Kidney (tissue), 22 donors: ENCODE measurements at places on chromosomes 1 and 21. TPM values are rescaled to one million over a fixed set of nuclear protein-coding genes. Genes with fewer than 3 reads are reported as not detected.

Gene HES2
- 1.3 TPM for total RNA-seq

Gene CDC42SE1
- 107 TPM for total RNA-seq

Gene RAB7B
- total RNA-seq, result 2.0 TPM

Gene FNDC5
- 0.35 TPM for total RNA-seq

Gene HSPA6
- total RNA-seq, result 5.5 TPM

Gene KIAA1614
- total RNA-seq, result 12.3 TPM

Gene SPATA1
- total RNA-seq, result 2.5 TPM

Gene MAP3K21
- total RNA-seq, result 21.6 TPM

Gene RCAN3
- 27.1 TPM for total RNA-seq

Gene RNU5D-1
- not detected for total RNA-seq

Gene PGBD2
- total RNA-seq, result 6.9 TPM

Gene AGPAT3
- 86.2 TPM for total RNA-seq

Gene SPAG17
- total RNA-seq, result 10.4 TPM

Gene CA6
- total RNA-seq, result not detected

DNA sequence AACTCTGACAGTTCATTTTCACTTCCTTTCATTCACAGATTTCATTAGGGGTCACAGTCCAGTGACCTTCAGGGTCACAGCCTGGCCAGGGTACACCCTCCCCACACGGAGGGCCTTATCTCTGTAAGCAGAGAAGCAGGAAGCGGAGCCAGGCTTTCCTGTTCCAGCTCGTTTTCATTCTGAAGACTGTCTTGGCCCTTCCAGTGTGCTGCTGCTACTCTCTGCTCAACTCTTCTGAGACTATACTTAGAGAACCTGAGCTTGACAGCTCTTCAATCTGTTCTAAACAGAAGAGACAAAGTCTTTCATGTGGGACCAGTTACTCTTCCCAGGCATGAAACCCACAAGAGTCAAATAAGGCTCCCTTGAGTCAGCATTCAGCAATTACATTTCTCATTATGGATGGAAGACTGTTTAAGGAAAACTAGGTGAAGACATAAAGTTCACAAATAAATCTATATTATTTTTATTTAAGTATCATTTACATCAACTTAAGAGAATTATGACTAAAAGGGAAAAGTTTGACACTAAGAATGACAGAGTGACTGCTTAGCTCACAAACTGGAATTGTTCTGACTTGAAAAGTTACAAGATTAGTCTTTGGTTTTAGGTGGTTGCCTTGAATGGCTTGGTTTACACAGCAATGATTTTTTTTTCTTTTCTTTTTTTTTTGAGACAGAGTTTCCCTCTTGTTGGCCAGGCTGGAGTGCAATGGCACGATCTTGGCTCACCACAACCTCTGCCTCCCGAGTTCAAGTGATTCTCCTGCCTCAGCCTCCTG lies 4.8 kb upstream of the TDRD10 start:
- no peaks in the 10 kb centered on the region for H3K4me1 ChIP-seq
- no peak overlapping the region for H3K4me3 ChIP-seq
- no peaks in the 10 kb centered on the region for H3K36me3 ChIP-seq
- peak; percentile 18 for DNase-seq

DNA sequence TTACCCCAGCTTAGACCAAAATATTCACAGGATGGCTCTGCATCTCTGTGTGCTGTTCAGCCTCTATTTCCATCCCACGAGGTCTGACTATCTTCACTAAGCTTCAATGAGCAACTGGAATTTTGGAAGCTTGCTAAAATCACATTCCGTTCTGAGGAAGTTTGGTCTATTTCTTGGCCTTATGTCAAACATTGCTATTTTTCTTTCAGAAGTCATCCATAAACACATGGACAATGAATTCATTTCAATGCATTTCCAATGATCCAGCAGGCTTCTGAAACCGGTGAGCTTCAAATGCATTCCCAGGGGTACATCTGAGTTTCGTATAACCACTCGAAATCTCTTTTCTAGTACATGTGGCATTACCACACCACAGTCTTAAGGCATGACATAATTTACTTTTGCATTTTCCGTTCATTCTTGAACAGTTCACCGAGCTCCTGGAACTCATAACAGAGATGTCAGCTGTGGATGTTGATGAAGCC lies 294.1 kb upstream of the KAZN start:
- H3K27ac ChIP-seq, result no peak overlapping the region
- H3K4me1 ChIP-seq, result peaks cover 5% of the 10 kb centered on the region
- H3K4me3 ChIP-seq, result no peak overlapping the region
- no peaks in the 10 kb centered on the region for H3K36me3 ChIP-seq
- no peaks in the 10 kb centered on the region for H3K27me3 ChIP-seq

DNA sequence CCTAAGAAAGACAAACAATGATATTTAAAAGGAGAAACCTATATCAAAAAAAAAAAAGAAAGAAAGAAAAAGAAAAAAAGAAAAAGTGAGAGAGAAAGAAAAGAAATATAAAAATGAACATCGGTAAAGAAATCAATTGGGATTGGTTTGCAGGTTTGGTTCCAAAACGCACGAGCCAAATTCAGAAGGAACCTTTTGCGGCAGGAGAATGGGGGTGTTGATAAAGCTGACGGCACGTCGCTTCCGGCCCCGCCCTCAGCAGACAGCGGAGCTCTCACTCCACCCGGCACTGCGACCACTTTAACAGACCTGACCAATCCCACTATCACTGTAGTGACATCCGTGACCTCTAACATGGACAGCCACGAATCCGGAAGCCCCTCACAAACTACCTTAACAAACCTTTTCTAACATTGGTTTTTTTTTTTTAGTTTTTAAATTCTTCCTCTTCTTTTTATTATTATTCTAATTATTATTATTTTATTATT lies 11.7 kb downstream of the LHX9 start:
- H3K27ac ChIP-seq, result no peak overlapping the region
- no peaks in the 10 kb centered on the region for H3K36me3 ChIP-seq
- H3K4me3 ChIP-seq, result no peak overlapping the region
- peaks cover 30% of the 10 kb centered on the region for H3K27me3 ChIP-seq
- H3K4me1 ChIP-seq, result no peaks in the 10 kb centered on the region

GRCh38 chr1:223212441-223212840 lies 69.4 kb upstream of the TLR5 start:
- no peak overlapping the region for H3K27ac ChIP-seq
- H3K4me1 ChIP-seq, result no peaks in the 10 kb centered on the region
- no peaks in the 10 kb centered on the region for H3K36me3 ChIP-seq
- H3K27me3 ChIP-seq, result no peaks in the 10 kb centered on the region

- peaks cover 2% of the 10 kb centered on the region for H3K4me1 ChIP-seq
- H3K36me3 ChIP-seq, result peaks cover 2% of the 10 kb centered on the region
- H3K27me3 ChIP-seq, result no peaks in the 10 kb centered on the region
- no peak for DNase-seq
Observed at GRCh38 chr1:35539073-35539823, 18.0 kb downstream of the KIAA0319L start.

GRCh38 chr1:245500546-245500945 lies 345.8 kb downstream of the KIF26B start:
- no peak overlapping the region for H3K4me3 ChIP-seq
- no peak for DNase-seq
- no peaks in the 10 kb centered on the region for H3K4me1 ChIP-seq
- no peak overlapping the region for H3K27ac ChIP-seq
- H3K27me3 ChIP-seq, result no peaks in the 10 kb centered on the region
- no peaks in the 10 kb centered on the region for H3K36me3 ChIP-seq

- no peaks in the 10 kb centered on the region for H3K4me1 ChIP-seq
- H3K27me3 ChIP-seq, result no peaks in the 10 kb centered on the region
- no peak overlapping the region for H3K27ac ChIP-seq
- H3K4me3 ChIP-seq, result no peak overlapping the region
- DNase-seq, result no peak
Observed at GRCh38 chr1:3049905-3050304, 19.1 kb upstream of the PRDM16 start.

GRCh38 chr1:222974496-222974895 lies 159.7 kb downstream of the DISP1 start:
- no peaks in the 10 kb centered on the region for H3K27me3 ChIP-seq
- no peaks in the 10 kb centered on the region for H3K36me3 ChIP-seq
- no peaks in the 10 kb centered on the region for H3K4me1 ChIP-seq
- H3K4me3 ChIP-seq, result no peak overlapping the region

DNA sequence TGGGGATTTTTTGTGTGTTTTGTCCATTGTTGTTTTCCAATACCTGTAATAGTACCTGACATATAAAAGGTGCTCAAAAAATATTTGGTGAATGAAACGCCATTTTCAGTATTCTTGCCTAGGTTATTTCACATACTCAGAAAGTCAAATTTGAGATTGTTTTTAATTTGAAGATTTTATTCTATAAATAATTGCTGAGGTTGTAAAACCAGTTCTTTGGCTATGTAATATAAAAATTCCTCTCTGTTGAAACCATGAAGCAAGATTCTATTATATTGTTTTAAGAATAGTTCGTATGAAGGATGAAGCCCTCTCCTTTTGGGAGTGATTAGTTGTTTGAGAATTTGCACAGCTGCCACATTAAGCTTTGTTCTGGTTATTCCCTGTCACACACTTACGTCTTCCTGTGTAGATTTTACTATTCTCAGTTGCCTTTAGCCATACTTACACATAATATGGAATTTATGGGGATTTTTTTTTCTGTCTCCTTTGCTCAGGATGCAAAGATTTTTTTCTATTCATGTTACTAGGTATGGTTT lies 60.2 kb upstream of the MPC2 start:
- H3K36me3 ChIP-seq, result no peaks in the 10 kb centered on the region
- no peak overlapping the region for H3K27ac ChIP-seq
- H3K4me3 ChIP-seq, result no peak overlapping the region
- DNase-seq, result no peak
- no peaks in the 10 kb centered on the region for H3K4me1 ChIP-seq
- H3K27me3 ChIP-seq, result no peaks in the 10 kb centered on the region

- no peak overlapping the region for H3K4me3 ChIP-seq
- no peak for DNase-seq
- no peaks in the 10 kb centered on the region for H3K27me3 ChIP-seq
- H3K36me3 ChIP-seq, result peaks cover 11% of the 10 kb centered on the region
- peaks cover 10% of the 10 kb centered on the region for H3K4me1 ChIP-seq
Observed at GRCh38 chr1:16442941-16443340, 2.4 kb downstream of the NECAP2 start.

GRCh38 chr1:229410692-229411433 lies 23.0 kb downstream of the ACTA1 start:
- H3K27ac ChIP-seq, result no peak overlapping the region
- DNase-seq, result peak; percentile 54
- no peaks in the 10 kb centered on the region for H3K4me1 ChIP-seq

- no peak overlapping the region for H3K4me3 ChIP-seq
- H3K27ac ChIP-seq, result no peak overlapping the region
- no peak for DNase-seq
- H3K36me3 ChIP-seq, result no peaks in the 10 kb centered on the region
- no peaks in the 10 kb centered on the region for H3K4me1 ChIP-seq
Observed at GRCh38 chr1:239438891-239439290, 52.5 kb downstream of the CHRM3 start.

DNA sequence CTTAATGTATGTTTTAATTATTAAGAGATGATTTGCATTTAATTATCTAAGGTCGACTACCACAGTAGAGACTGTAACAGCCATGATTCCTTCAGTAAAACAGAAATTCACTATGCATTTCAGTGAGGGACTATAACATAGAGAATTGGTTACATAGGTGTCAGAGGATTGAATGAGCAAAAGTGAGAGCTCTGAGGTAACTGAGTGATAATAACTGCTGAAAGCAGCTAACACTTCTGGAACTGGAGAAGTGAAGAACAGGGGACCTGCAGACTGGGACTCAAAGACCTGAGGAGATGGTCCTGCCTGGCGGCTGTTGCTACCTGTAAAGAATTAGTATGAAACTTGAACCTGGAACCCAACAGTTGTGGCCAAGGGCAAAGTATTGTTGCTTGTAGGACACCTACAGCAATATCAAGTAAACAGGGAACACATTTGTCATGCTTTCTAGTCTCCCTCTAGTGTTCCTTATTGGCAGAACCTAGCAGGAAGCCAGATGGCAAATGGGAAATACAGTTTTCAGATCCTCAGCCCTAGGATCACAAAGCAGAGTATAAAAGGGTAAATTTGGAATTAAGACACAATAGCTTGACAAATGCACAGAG lies 110.6 kb downstream of the HS2ST1 start:
- H3K27me3 ChIP-seq, result no peaks in the 10 kb centered on the region
- no peak for DNase-seq
- H3K4me1 ChIP-seq, result no peaks in the 10 kb centered on the region
- H3K4me3 ChIP-seq, result no peak overlapping the region

- H3K4me3 ChIP-seq, result no peak overlapping the region
- H3K27me3 ChIP-seq, result no peaks in the 10 kb centered on the region
- DNase-seq, result no peak
- no peaks in the 10 kb centered on the region for H3K4me1 ChIP-seq
Observed at GRCh38 chr1:209391792-209392191, 191.7 kb upstream of the CAMK1G start.

- H3K4me3 ChIP-seq, result no peak overlapping the region
- no peaks in the 10 kb centered on the region for H3K36me3 ChIP-seq
- DNase-seq, result no peak
- no peaks in the 10 kb centered on the region for H3K4me1 ChIP-seq
- no peaks in the 10 kb centered on the region for H3K27me3 ChIP-seq
Observed at GRCh38 chr1:167499664-167500101, 18.6 kb downstream of the CD247 start.

DNA sequence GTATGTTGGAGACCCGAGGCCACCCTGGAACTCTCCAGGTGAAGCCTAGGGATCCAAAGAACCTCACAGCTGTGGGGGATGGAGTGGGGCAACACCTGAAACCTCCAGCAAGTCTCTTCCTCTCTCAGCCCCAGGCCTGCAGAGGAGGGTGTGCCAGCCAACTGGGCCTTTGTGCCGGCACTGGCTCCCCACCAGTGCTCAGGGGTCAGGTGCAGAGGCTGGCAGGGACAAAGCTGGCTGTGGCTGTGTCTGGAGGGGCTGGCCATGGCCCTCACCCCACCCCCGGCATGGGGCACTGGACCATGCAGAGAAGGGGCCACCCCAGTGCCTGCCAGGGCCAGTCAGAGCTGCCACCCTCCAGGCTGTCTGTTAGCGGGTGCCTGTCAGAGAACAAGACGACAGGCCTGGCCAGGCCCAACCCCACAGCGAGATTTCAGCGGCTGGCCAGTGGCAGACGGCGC lies 3.9 kb downstream of the COL18A1 start:
- H3K27me3 ChIP-seq, result no peaks in the 10 kb centered on the region
- no peaks in the 10 kb centered on the region for H3K36me3 ChIP-seq
- H3K27ac ChIP-seq, result peak overlapping the region; percentile 87
- no peak for DNase-seq
- peaks cover 63% of the 10 kb centered on the region for H3K4me1 ChIP-seq
- no peak overlapping the region for H3K4me3 ChIP-seq
